ENCODE measurements at places on chromosomes 12 and 14.

- DNase-seq, result no peak
Measured at GRCh38 chr12:12979731-12980259, 20.3 kb downstream of the HEBP1 start.

DNA sequence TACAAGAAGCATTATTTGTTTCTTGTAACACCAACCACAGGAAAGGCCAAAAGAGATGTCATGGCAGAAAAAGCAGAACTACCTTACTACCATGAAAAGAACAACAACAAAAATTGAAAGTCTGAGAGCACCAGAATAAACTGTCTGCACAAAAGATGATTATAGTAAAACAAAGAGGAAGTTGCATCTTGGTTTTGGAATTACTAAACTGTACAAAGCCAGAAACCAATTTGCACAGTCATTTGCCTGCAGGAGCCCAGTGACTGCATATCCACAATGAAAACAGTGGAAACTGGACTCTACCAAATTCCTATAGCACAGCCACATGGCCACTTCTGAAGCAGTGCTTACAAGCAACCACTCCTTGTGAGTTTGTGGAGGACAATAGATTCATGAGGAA lies 276.2 kb downstream of the SSPN start:
- DNase-seq, result peak; percentile 55

DNA sequence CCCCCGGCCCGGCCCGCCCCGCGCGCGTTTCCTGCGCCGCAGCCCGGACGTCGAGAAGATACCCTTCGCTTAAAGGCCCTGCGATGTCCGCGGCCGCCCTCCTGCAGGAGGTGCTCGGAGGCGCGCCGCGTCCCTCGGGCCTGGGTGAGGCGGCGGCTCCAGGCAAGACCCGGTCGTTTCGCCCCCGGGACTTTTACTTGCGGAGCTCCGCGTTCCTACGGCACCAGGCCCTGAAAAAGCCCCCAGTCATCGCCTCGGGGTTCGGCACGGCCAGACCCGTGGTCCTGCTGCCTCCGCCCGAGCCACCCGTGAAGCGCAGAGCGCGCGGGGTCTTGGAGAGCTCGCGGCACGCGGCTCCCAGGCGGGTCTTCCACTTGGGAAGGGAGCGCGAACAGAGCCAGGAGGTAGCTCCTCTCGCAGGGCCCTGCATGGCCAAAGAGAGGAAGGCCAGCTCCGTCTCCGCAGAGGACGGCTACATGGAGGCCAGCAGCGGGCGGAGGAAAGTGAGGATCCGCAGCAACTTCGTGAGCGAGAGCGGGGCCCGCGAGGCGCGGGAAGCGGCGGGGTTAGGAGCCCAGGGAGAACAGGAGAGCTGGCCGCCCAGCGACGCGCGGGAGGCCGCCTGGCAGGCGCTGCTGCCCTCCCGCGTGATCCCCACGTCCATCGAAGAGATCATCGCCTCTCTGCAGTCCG lies 26.9 kb downstream of the TTC6 start:
- DNase-seq, result no peak

GRCh38 chr12:78778339-78778738 lies 86.2 kb upstream of the SYT1 start:
- no peak for DNase-seq

- no peak for DNase-seq
Measured at GRCh38 chr12:97177481-97177880, 270.4 kb downstream of the NEDD1 start.

DNA sequence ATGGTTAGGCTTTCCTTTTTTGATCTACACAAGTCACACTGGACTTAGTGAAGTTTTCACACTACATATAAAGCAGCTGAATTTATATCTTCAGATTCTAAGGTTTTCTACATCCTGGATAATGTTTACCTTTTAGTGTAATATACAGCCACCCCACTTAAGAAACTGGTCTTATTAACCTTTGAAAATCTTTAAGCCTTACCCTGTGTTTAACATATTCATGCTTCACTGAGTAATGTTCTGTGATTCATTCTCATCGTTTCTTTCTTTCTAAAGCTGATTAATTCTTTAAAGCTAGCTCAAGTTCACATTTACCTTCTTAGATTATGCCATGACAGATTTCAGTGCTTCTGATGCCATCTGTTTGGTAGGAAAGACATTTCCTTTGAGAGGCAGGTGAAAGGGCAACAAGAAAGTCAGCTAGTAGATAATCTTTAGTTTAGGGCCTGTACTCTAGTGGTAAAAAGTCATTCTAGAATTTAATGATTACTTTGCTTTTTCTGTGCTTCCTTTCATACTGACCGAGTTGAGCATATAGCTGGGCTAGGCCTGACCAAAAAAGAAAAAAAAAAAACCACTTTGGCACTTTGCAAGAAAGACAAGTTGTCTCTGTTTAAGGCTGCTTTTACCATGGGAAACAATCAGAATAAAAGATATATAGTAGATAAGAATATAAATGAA lies 690.9 kb upstream of the FBXO33 start:
- no peak for DNase-seq

- no peak for DNase-seq
Measured at GRCh38 chr12:23906329-23906728, 43.1 kb downstream of the SOX5 start.

- no peak for DNase-seq
Measured at GRCh38 chr14:54890788-54891187, 11.8 kb downstream of the GCH1 start.

GRCh38 chr12:3453990-3454680 lies 36.9 kb upstream of the PRMT8 start:
- DNase-seq, result no peak

- DNase-seq, result no peak
Measured at GRCh38 chr12:85949253-85949652, 75.2 kb downstream of the NTS start.

GRCh38 chr12:113439606-113440030 lies 17.4 kb downstream of the SDSL start:
- no peak for DNase-seq

DNA sequence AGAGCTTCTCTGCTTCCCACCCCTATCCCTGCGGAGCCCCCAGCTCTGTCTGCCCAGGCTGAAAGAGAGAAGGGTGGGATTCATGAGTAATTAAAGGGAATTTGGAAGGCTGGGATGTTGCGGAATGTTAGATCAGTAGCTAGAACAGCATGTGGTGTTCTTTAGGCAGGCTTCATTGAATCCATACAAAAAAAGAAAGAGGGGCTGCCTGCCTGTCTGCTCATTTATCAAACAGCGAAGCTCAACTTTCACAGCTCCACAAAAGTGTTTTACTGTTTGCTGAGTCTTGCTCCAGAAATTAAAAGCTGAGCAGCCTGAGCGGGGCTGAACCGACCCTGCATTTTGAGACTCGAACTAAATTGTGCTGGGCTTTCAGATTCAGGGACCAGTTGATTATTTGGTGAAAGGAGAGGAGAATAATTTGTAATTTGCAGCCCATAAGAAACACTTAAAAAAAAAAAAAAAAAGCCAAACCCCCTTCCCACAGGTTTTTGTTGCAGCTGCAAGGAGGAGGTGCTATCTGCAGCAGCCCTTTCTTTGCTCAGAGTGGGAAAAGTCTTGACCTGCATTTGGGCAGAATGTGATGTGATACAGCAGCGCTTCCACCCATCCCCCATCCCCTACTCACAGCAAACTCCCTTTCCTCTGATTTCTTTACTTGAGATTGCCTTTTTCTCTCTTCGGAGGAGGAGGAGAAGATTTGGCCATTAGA lies 89.7 kb downstream of the RFX4 start:
- DNase-seq, result no peak

DNA sequence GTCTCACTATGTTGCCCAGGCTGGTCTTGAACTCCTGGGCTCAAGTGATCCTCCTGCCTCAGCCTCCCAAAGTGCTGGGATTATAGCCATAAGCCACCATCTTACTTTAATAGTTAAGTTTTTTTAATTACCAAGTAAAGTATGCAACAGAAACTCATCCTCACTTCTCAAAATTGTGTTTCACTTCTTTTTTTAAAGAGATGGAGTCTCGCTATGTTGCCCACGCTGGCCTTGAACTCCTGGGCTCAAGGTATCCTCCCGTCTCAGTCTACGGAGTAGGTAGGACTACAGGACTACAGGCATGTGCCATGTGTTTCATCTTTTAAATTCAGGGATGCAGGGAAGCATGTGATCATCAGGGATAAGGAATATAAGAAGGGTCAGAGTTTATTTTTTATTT lies 17.2 kb upstream of the ARID2 start:
- no peak for DNase-seq

DNA sequence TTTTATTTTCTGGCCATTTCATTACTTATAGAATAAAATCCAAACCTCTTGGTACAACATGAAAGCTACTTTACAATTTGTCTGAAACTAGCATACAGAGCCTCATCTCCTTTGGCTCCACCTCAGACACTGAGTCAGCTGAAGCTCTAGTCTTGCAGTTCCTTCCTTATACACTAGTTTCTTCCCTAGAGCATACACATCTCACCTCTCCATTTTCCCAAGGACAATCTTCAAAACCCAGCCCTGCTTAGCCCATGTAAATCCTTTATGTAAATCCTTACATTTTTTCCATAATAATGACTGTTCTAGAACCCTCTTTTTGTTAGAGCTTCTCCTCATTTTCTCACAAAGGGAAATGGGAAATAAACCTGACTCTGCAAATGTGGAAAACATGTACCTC lies 463.4 kb downstream of the SLC16A7 start:
- DNase-seq, result no peak

DNA sequence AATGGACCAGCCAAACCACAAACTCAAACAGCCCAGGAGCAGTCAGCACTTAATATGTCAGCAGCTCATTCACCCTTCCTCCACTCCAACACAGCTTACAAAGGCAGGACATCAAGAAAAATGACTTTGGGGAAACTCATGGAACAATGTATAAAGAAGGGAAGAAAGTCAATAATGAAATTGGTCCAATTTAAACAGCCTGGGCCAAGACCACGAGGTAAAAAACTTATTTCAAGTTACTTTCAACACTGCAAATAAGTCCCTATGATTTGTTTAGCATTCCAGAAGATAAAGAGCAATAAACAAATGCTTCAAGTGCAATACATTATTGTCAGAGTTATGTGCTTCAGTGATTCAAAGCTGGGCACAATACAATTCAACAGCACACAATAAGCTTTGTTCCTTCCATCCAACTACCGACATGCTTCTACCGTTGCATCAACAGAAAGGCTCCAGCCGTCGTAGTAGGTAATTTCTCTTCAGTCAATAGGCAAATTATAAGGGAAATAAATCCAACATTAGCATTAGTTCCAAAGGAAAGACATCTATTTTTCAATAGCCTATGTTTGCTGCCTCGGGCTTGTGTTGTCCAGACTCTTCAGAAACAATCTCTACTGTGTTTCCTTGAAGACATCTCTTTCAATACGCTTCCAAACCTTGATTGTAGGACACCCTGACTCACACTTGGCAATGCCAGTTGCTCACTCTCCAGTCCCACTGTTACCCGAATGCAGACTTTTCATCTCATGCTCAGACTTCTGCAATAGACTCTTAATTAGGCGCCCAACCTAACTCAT lies 225.7 kb downstream of the NUAK1 start:
- no peak for DNase-seq

DNA sequence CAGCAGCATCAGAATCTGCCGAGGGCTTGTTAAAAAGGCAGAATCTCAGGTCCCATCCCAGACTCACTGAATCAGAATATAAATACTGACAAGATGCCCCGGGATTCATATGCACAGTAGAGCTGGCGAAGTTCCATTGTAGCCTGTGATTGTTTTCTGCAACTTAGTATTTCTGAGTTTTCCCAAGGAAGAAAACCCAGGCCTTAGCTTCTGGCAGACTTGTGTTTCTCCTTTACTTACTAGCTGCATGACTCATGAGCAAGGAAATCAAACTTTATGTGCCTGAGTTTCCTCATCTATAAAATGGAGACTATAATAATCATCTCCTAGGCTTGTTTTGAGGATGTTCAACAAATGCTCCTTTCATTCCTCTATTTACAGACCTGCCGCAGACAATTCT lies 278.5 kb upstream of the PLEKHG7 start:
- DNase-seq, result no peak

GRCh38 chr12:46362895-46363581 lies 9.5 kb downstream of the SLC38A2 start:
- no peak for DNase-seq

DNA sequence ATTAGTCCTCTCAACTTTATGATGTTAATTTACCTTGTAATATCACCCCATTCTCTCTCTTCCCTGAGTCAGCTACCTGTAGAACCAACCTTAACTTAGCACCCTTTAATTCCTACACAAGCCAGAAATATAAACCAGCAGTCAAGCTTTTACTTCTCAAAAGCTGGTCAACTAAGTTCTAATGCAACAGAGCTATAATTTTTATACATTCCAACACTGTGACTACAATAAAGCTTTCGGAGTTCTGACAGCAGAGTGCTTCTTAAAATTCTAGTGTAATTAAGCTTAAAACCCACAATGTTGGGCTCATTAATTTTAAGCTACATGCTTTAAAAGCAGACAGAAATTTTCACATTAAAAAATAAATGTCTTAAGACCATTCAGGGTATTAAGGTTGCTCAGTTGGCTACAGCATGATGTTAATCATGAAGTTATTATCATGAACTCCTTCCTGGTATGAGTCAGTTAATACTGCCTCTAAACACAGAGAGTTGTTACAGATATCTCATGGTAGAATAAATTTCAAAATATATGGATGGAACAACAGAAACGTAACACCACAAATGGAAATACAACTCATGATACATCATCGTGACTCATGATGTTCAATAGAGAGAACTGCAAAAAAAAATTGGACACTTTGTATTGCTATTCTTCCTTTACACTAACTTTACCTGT lies 126.7 kb downstream of the EPS8 start:
- DNase-seq, result no peak

GRCh38 chr12:19675361-19675760 lies 236.1 kb downstream of the AEBP2 start:
- DNase-seq, result no peak

DNA sequence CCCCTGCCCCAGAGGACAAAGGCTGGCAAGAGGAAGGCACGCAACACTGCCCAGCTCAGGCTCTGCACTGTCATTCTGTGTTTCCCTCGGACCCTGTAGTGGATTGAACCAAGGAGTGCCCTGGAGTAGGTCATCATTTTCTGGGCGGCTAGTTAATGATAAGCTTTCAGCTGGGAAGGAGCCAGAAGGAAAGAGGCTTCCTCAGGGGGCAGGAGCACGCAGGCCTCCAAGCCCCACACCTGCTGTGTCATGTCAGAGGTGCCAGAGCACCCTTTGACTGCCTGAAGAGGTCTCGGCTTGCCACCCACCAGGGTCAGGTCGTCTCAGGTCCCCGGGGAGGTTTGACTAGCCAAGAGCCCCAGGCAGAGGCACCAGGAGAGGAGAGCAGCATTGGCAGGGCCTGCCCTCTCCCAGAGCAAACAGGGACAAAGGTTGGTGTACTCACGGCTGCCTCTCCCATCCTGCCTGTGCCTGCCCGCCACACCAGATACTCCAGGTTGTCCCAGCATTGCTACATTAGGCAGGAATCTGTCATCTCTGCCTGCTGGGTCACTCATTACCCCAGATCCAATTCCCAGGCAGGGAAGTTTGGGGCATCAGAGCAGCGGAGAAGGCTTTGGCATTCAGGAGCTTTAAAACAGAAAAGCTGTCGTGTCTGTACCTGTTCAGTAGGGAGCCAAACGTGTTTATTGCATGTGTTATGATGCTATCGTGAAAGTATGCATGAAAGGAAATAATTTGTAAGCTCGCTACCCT lies 33.5 kb upstream of the ATP2A2 start:
- no peak for DNase-seq

- no peak for DNase-seq
Measured at GRCh38 chr12:87280893-87281292, 748.3 kb downstream of the C12orf50 start.

GRCh38 chr12:57616383-57617101 lies 5.3 kb downstream of the ARHGEF25 start:
- no peak for DNase-seq

- DNase-seq, result peak; percentile 7
Measured at GRCh38 chr12:39764944-39765560, 145.4 kb upstream of the ABCD2 start.

GRCh38 chr14:99484106-99484505 lies 2.9 kb downstream of the CCNK start:
- no peak for DNase-seq

Measured in HL-60 (cell line).